ENCODE measurements at places on chromosomes 6 and 20.

- no peak for DNase-seq
Observed at GRCh38 chr6:108677894-108678293, 117.2 kb downstream of the FOXO3 start.

- no peak for DNase-seq
Observed at GRCh38 chr6:166050559-166050958, 117.1 kb downstream of the TBXT start.

DNA sequence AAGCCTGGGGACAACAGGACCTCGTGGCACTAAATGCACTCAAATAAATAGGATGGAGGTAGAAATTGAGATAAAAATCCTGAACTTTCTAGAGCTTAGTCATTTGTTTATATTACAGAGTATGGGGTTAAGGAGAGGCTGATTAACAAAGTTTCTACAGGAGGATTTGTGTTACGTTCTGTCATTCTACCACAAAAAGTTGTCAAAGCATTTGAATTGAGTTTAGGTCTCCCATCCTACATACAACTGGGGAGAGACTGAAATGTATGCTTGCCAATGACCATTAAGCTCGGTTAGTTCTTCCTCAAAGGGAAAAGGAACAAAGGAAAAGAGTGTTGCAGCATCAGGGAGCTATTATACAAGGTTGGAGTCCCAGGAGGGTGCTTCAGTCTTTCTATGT is 597.9 kb downstream of the COL12A1 start:
- no peak for DNase-seq

DNA sequence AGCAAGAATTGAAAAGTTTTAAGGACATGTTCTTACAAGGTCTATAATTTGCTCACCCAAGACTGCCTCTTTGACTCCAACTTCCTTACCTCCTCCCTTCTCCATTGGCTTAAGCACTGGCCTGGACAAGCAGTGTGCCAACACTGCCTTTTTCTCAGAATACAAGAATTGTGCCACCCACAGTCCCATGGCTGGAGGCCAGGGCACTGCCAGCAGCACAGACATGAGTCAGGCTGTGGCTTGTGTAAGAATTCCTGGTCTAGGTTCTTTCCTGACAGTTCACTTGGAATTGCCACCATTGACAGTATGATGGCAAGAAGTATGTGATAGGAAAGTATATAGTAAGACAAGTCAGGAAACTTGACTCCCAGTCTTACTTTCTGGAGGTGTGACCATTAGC is 202.7 kb upstream of the MARCKS start:
- DNase-seq, result no peak

DNA sequence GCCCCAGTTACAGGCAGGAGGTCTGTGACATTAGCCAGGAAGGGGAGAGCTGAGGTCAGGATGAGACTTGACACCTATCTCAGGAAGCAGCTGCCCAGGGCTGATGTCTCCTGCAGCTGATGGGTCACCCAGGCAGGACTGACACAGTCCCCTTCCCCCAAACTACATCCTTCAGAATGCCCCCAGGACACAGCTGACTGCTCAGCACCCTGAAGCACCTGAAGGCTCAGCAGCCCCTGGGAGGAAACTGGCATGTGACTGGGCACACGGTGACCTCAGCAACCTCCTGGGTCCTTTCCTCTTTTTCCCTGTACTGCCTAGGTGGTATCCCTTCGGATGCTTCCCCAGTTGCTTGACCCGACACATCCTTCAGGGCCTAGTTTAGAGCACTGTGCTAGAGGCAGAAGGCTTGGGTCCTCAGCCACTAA is 1.9 kb downstream of the SDC4 start:
- DNase-seq, result no peak

- no peak for DNase-seq
Observed at GRCh38 chr20:52888096-52888495, 84.1 kb upstream of the TSHZ2 start.

DNA sequence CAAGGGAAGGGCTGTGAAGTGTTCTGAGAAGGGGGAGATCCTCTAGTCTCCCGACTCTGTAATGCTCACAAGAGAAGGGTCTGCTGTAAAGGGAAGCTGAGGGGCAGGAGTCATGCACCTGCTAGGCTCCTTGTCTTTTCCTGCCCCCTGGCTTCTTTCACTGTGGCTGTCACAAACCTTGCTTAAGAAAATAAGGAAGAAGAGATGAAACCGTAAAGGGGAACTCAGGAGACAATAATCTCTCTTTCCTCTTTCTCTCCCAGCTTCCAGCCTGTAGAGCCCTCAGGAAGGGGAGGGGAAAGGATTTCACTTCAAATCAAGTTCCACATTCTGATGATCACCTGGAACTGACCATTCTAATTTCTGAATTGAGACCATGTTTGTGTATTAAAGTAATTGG is 26.3 kb downstream of the SLC13A3 start:
- DNase-seq, result no peak

- no peak for DNase-seq
Observed at GRCh38 chr6:18329776-18330175, 57.4 kb upstream of the RNF144B start.
